ENCODE measurements at places on chromosomes 2 and 18. TPM values are rescaled to one million over a fixed set of nuclear protein-coding genes. Genes with fewer than 3 reads are reported as not detected.

Gene TDRD15
- total RNA-seq, result not detected

Gene CMPK2
- total RNA-seq, result 12.7 TPM

Gene ANKRD62
- total RNA-seq, result not detected

Gene CYP26B1
- total RNA-seq, result 0.02 TPM

Gene FHOD3
- 13.0 TPM for total RNA-seq

- DNase-seq, result no peak
These were observed 45.4 kb upstream of the CTDP1 start for GRCh38 chr18:79634186-79634585.

DNA sequence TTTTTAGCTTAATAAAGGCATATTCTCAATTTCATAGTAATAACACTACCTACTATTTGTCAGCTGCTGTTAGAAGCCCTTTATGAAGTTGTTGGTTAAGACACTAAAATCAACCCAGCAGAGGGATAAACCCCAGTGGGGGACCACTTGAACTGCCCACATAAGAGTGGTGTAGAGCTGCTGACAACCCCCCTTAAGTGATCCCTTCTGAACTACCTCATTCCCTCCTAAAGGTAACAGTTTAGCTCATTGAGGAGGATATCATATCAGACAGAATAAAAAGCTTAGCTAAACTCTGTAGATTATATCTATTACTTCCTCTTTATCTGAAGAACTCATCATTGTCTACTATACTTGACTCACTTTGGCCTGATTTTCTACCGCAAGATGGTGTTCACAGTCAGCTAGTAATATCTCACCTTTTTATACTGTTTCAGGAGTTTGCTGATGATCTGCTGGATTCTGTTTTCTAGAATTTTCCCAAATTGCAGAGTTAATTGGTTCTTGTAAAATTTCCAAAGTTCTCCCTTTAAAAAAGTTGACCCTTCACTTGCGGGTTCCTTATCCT is 16.2 kb downstream of the GALM start:
- no peak for DNase-seq

DNA sequence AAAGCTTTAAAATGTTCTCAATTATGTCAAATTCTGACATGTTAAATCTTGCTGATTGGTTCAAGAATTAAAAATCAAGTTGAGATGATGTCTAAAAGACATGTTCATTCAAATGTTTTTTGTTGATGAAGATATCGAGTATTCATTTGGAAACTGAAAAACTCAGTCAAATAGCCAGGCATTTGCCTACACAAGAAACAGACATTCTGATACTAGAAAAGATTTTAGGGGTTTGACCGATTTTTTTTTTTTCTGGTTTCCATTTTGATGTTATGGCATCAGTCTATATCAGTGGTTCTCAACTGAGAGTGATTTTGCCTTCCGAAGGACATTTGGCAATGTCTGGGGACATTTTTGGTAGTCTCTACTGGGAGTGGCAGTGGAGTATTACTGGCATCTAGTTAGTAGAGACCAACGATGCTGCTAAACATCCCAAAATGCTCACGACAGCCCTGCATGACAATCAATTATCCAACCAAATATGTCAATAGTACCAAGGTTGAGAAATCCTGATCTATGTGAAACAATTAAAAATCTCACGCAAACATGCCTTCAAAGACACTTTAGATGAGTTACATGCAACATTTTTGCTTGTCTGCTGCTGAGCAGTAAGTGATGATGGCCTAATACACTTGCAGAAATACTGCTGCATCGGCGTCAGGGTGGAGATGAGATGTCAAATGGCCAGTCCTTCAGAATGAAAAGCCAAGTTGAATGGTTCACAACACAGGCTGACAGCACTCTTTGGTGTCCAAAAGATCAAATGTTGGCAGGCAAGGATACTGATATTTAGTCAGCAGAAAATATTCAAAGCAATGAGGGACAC is 12.5 kb downstream of the RASGRP3 start:
- no peak for DNase-seq

Measured in A172 (cell line).